ENCODE measurements at places on chromosomes 4 and X. TPM values are rescaled to one million over a fixed set of nuclear protein-coding genes. Genes with fewer than 3 reads are reported as not detected.

DNA sequence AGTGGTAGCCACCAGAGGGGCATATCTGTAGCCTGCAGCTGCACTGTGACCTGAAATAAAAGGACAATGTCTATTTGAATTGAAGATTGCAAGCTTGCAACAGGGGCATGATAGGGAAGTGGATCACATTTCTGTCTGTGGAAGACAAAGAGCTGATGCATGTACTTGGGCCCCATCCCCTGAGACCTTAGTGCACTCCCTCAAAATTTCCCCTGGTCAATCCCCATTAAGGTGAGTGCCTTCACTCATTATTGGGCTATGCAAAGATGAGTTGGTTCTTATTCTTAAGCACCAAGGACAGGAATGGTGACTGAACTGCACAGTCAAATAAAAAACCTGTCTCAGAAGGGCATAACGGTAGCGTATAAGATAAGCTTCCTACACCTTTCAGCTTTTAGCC lies 273.1 kb upstream of the ARSJ start:
- H3K27me3 ChIP-seq = peaks cover 15% of the 10 kb centered on the region
- no peak overlapping the region for H3K4me3 ChIP-seq
- no peaks in the 10 kb centered on the region for H3K36me3 ChIP-seq
- H3K4me1 ChIP-seq = no peaks in the 10 kb centered on the region
- no peak for ATAC-seq

- no peaks in the 10 kb centered on the region for H3K36me3 ChIP-seq
- H3K27ac ChIP-seq = no peak overlapping the region
- no peak overlapping the region for H3K4me3 ChIP-seq
- no peaks in the 10 kb centered on the region for H3K4me1 ChIP-seq
- no peaks in the 10 kb centered on the region for H3K27me3 ChIP-seq
- ATAC-seq = no peak
Observed at GRCh38 chr4:41538887-41539498, 1.0 kb downstream of the LIMCH1 start.

GRCh38 chr4:168832763-168833575 lies 177.1 kb downstream of the CBR4 start:
- H3K36me3 ChIP-seq = peaks cover 4% of the 10 kb centered on the region
- ATAC-seq = no peak
- H3K4me3 ChIP-seq = peak overlapping the region; percentile 77
- peaks cover 56% of the 10 kb centered on the region for H3K27me3 ChIP-seq
- peaks cover 7% of the 10 kb centered on the region for H3K4me1 ChIP-seq

DNA sequence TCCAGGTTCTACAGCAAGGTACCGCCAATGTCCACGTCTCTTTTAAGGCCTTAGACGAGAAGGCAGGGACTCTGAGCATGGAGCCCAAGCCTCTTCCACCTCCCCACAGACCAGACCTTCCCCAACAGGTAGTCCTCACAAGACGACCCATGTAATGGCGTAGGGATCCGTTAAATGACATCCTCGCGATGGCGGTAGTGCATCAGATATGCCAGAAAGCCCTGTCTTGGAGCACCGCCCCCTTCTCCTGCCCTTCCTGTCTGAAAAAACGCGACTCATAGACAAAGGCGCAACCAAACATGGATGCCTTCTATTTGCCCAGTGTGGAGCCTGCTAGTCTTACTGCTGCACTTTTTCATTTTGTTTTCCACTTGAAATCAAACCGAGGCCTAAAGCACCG lies 185.4 kb downstream of the OR13H1 start:
- no peak overlapping the region for H3K27ac ChIP-seq
- no peak for ATAC-seq
- no peaks in the 10 kb centered on the region for H3K36me3 ChIP-seq
- no peak overlapping the region for H3K4me3 ChIP-seq

- no peak overlapping the region for H3K27ac ChIP-seq
- no peaks in the 10 kb centered on the region for H3K36me3 ChIP-seq
- no peak overlapping the region for H3K4me3 ChIP-seq
- H3K27me3 ChIP-seq = no peaks in the 10 kb centered on the region
- no peaks in the 10 kb centered on the region for H3K4me1 ChIP-seq
Observed at GRCh38 chr4:93373893-93374860, 454.4 kb upstream of the ATOH1 start.

GRCh38 chr4:89382439-89382838 lies 74.8 kb upstream of the GPRIN3 start:
- H3K27ac ChIP-seq = no peak overlapping the region
- H3K4me1 ChIP-seq = no peaks in the 10 kb centered on the region
- no peaks in the 10 kb centered on the region for H3K27me3 ChIP-seq
- ATAC-seq = no peak
- H3K4me3 ChIP-seq = no peak overlapping the region

GRCh38 chr4:12293906-12294525 lies 865.3 kb upstream of the HS3ST1 start:
- no peaks in the 10 kb centered on the region for H3K27me3 ChIP-seq
- H3K4me3 ChIP-seq = no peak overlapping the region
- H3K36me3 ChIP-seq = no peaks in the 10 kb centered on the region
- ATAC-seq = no peak
- no peaks in the 10 kb centered on the region for H3K4me1 ChIP-seq

IBSP gene
- total RNA-seq = not detected

GABRE gene
- total RNA-seq = not detected

DNA sequence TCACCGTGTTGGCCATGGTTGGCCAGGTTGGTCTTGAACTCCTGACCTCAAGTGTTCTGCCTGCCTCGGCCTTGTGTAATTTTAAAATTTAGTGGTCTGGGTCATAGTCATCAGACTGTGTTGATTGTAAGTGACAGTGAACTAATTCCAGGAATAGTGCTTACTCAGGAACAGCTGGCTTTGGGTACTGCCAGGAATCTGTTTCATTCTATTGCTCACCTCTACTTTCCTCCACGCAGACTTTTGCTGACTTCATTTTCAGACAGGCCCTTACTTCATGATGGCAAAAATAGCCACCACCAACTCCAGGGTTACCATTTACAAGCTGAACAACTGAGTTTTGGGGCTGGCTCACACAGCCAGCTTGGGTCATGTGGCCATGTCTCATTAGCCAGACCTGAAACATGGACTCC lies 54.6 kb downstream of the FNIP2 start:
- H3K4me1 ChIP-seq = peaks cover 70% of the 10 kb centered on the region
- peak overlapping the region; percentile 65 for H3K4me3 ChIP-seq
- H3K36me3 ChIP-seq = peaks cover 27% of the 10 kb centered on the region
- H3K27me3 ChIP-seq = no peaks in the 10 kb centered on the region
- ATAC-seq = peak; percentile 74

GRCh38 chr4:65747386-65747785 lies 77.1 kb upstream of the EPHA5 start:
- H3K4me3 ChIP-seq = no peak overlapping the region
- H3K36me3 ChIP-seq = no peaks in the 10 kb centered on the region
- H3K27ac ChIP-seq = no peak overlapping the region
- H3K4me1 ChIP-seq = no peaks in the 10 kb centered on the region
- H3K27me3 ChIP-seq = no peaks in the 10 kb centered on the region

DNA sequence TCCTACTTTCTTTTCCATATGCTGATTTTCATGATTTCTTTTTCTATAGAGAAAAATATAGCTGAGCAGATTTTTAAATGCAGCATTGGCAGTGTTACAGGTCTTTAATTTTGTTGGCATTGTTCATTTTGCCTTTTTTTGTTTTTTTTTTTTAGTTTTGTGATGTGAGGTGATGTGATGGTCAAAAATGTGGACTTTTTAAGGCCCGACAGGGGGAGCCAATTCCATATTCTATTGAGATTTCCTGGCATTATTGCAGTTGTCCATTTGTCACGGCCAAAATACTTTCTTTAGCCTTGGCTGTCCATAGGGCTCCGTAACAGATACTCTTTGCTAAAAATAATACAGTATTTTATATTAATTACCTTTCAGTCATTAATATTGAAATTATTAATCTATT lies 47.8 kb downstream of the SLIT2 start:
- H3K36me3 ChIP-seq = no peaks in the 10 kb centered on the region
- no peak overlapping the region for H3K27ac ChIP-seq
- no peak for ATAC-seq
- no peaks in the 10 kb centered on the region for H3K4me1 ChIP-seq
- H3K27me3 ChIP-seq = no peaks in the 10 kb centered on the region

GRCh38 chr4:109985993-109986974 lies 73.6 kb downstream of the EGF start:
- H3K36me3 ChIP-seq = no peaks in the 10 kb centered on the region
- H3K27me3 ChIP-seq = peaks cover 13% of the 10 kb centered on the region
- H3K4me1 ChIP-seq = peaks cover 4% of the 10 kb centered on the region

DNA sequence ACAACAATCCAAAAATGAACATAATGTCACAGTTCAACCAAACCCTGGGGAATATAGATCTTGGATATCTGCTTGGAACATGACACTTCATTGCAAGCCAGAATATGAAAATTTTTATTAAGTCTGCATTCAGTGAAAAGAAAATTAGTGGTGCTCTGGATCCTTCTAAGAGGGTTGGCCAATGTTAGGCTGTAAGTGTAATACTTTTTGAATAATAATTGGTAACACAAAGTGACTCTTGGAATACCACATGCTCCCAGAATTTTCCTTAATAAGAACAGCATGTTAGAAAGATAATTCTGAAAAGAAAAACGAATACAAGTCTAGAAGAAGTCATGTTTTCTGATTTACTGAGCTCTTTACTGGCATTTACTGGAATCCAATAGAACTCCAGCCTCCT lies 175.8 kb downstream of the RASL11B start:
- ATAC-seq = no peak
- no peak overlapping the region for H3K27ac ChIP-seq
- peaks cover 6% of the 10 kb centered on the region for H3K4me1 ChIP-seq
- no peaks in the 10 kb centered on the region for H3K27me3 ChIP-seq
- no peak overlapping the region for H3K4me3 ChIP-seq

- no peak overlapping the region for H3K27ac ChIP-seq
- no peaks in the 10 kb centered on the region for H3K27me3 ChIP-seq
- peaks cover 4% of the 10 kb centered on the region for H3K4me1 ChIP-seq
- peaks cover 11% of the 10 kb centered on the region for H3K36me3 ChIP-seq
Observed at GRCh38 chr4:48224606-48225005, 45.0 kb downstream of the TEC start.

CSAG1 gene
- not detected for total RNA-seq

RRAGB gene
- 10.0 TPM for total RNA-seq

DNA sequence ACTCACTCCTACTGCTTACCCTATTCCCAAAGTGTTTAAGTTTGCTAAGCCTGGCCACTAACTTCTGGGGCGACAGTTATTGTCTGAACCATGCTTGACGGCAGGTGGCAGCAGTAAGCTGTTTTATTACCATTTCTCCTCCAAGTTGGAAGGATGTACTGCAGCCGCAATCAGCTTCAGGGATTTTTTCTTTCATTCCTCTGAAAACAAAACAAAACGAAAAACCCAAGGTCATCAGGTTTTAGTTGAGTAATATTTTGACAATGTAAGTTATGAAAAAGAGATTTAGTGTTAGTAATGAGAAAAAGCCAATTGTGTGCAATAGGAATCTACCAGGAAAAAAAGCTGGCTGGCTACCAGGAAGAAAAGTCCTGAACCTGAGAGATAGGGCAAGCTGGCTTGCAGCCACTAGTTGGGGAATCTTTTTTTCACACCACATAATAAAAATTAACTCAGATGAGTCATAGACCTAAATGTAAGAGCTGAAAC lies 13.2 kb upstream of the RAB9B start:
- no peak overlapping the region for H3K27ac ChIP-seq
- no peaks in the 10 kb centered on the region for H3K36me3 ChIP-seq
- peak; percentile 80 for ATAC-seq
- H3K27me3 ChIP-seq = no peaks in the 10 kb centered on the region
- no peak overlapping the region for H3K4me3 ChIP-seq
- H3K4me1 ChIP-seq = no peaks in the 10 kb centered on the region

DNA sequence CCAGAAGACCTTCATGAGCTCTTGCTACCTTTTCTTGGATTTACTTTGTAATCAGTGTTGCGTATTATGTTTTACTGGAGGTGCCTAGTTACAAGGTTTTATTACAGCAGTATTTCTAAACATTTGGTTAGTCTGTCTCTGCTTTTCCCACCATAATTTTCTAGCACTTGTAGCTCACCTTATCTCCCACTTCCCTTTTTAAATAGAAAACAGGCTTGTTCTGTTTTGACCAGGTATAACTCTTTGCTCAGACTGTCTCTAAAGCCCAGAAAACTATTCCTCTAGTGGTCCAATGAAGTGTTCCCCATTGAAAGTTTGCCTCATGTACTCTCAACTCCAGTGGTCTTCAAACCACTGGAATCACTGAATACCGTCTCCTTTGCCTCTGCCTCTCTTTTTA lies 43.9 kb downstream of the AFF1 start:
- no peaks in the 10 kb centered on the region for H3K27me3 ChIP-seq
- H3K27ac ChIP-seq = peak overlapping the region; percentile 76
- H3K4me1 ChIP-seq = peaks cover 45% of the 10 kb centered on the region
- peaks cover 20% of the 10 kb centered on the region for H3K36me3 ChIP-seq

DNA sequence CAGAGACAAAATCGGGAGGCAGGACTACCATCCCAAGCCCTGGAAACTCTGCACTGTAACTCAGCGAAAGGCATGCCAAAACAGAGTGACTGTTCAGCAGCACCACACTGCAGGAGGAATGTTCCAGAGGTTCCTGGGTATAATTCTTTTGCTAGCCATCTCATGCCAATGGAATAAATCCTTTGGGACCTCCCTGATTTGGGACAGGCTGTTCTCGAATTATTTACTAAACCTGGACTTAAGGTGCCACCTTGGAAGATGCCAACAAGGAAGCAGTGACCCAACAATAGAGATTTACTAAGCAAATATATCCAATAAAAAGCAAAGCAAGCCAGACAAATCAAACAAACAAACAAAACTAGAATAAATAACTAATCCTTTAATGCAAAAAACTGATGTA lies 9.3 kb downstream of the AADAT start:
- no peak overlapping the region for H3K4me3 ChIP-seq
- no peak for ATAC-seq
- H3K27me3 ChIP-seq = peaks cover 15% of the 10 kb centered on the region
- no peaks in the 10 kb centered on the region for H3K4me1 ChIP-seq

COX7B2 gene
- not detected for total RNA-seq

DNA sequence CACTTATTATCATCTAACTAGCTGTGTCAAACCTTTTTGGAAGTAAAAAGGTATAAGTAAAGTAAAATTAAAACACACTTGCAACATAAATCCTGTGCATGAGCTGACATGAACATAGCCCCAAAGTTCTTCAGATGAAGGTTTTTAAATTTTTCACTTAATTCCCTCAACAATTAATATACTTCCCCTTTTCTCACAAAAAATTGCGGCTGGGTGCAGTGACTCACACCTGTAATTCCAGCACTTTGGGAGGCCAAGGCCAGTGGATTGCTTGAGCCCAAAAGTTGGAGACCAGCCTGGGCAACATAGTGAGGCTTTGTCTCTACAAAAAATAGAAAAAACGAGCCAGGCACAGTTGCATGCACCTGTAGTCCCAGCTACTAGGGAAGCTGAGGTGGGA lies 16.8 kb downstream of the RASGEF1B start:
- H3K4me3 ChIP-seq = no peak overlapping the region
- H3K27ac ChIP-seq = no peak overlapping the region
- H3K27me3 ChIP-seq = no peaks in the 10 kb centered on the region
- H3K36me3 ChIP-seq = peaks cover 76% of the 10 kb centered on the region
